ENCODE measurements at places on chromosomes 7 and 10. TPM values are rescaled to one million over a fixed set of nuclear protein-coding genes. Genes with fewer than 3 reads are reported as not detected.

The AGAP3 gene
- total RNA-seq = 80.9 TPM

The LRRD1 gene
- total RNA-seq = 0.26 TPM

The PON1 gene
- total RNA-seq = not detected

DNA sequence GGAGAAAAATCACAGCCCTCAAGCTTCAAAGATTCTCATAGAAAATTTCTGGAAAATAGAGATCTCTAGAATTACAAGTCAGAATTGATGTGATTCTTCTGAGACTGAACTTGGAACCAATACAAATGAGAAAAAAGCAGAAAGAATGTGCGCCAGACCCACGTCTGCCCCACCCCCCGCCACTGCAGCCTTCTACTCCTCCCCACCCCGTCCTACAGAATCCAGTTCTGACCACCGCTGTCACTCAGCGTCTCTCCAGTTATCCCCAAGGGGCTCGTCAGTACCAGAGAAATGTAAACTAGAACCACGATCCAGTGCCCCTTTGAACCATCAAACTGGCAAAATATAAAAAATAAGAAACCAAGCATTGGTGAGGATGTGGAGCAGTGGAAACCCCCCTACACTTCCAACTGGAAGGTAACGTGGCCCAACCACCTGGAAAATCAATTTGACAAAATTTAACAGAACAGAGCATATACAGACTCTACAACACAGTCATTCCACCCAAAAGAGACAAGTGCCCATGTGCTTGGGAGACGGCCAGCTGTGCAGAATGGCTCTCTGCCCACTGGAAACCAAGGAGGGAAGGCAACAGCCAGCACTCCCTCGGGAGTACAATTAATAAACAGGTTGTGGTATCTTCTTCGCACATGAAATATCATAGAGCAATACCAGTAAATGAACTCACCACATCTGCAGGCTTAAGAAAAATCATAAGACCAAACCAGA lies 397.9 kb downstream of the TNS3 start:
- DNase-seq = no peak

- no peak for DNase-seq
These were observed 19.2 kb downstream of the CFAP70 start for GRCh38 chr10:73339436-73339835.

- no peak for DNase-seq
These were observed 48.7 kb upstream of the ANAPC16 start for GRCh38 chr10:72167118-72167517.

DNA sequence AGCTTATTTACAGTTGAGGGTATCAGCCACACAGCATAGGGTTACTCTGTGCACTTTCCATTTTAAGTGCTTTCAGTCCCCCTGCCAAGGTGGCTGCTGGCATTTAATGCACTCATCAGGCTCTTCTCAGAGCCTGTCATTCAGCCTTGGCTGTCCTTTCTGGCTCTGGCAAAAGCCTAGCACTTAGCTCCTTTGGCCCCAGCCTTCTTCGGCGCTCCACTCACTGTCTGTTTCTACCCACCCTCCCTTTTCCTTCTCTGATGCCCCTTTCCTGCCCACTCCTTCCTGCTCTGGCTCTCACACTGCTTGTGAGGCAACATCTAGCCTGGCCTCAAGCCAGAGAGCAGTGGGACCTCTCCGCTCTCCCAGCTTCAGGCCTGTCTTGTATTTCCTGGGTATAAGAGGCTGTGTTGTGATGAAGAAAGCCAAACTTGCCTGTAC lies 60.2 kb downstream of the WIPF3 start:
- no peak for DNase-seq

DNA sequence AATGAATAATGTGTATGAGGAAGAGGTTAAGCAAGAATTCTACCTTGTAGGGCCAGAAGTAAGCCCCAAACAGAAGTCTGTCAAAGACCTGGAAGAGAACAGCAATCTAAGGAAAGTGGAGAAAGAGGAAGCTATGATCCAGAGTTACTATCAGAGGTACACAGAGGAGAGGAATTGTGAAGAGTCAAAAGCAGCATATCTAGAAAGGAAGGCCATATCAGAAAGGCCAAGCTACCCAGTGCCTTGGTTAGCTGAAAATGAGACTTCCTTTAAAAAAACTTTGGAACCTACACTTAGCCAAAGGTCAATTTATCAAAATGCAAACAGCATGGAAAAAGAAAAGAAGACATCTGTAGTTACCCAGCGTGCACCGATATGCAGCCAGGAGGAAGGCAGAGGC lies 42.7 kb upstream of the GAD2 start:
- no peak for DNase-seq

Data from spleen (tissue), 13 donors.